ENCODE measurements at places on chromosomes 16 and 17.

- no peak for DNase-seq
Measured at GRCh38 chr16:15635926-15636325, 7.0 kb downstream of the MARF1 start.

DNA sequence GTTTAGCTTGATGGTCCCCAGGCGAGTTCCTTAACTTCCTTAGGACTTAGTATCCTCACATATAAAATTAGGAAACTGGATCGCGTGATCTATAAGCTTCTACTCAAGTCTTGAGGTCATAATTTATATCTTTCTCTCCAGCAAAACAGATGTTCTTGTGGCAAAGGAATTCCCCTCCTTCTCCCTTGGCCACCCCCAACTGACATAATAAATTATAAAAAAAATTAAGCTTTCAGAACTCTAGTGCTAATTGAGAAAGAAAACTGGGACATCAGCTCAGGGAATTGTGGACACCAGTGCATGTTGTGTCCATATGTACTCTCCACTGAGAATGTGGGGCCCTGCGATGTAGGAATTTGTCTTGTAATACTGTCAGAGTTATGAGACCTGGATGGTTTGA, 13.5 kb downstream of the GNAO1 start:
- no peak for DNase-seq

GRCh38 chr17:77768248-77768852, 190.2 kb upstream of the TNRC6C start:
- no peak for DNase-seq

GRCh38 chr16:30724641-30725417, 23.4 kb upstream of the PHKG2 start:
- DNase-seq: no peak

DNA sequence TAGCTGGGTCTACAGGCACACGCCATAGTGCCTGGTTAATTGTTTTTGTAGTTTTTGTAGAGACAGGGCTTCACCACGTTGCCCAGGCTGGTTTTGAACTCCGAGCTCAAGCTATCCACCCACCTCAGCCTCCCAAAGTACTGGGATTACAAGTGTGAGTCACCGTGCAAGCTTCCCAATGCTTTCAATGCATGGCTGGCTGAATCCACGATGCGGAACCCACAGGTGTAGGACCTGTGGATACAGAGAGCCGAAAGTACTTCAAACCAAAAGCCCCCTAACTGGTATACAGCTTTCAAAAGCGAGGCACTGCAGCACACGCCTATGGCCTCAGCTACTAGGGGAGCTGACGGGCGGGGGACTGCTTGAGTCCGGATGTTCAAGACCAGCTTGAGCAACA, 44.8 kb downstream of the METTL16 start:
- no peak for DNase-seq

- DNase-seq: no peak
Measured at GRCh38 chr17:28402224-28402630, 3.8 kb downstream of the SLC46A1 start.

GRCh38 chr17:53721101-53721500, 101.6 kb upstream of the KIF2B start:
- no peak for DNase-seq

DNA sequence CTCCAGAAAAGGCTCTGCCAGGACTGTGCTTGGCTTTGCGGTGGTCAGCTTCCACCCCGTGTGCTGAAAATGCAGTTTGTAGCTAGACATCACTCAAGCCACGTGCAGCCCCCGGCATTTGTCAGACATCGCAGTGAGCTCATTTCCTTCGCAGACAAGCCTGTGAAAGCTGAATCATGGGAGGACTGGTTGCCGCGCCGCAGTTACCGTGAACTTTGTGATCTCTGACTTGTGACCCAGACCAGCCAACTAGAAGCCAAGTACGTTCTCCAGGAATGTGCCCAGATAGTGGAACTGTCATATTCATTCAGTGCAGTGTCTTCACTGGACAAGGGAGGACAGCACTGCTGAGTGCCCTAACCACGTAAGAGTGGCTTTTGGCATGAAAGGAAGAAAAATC, 58.1 kb downstream of the NDE1 start:
- DNase-seq: no peak

- no peak for DNase-seq
Measured at GRCh38 chr17:38906460-38907228, 18.8 kb upstream of the LASP1NB start.
